ENCODE measurements at places on chromosomes 5 and 9. TPM values are rescaled to one million over a fixed set of nuclear protein-coding genes. Genes with fewer than 3 reads are reported as not detected.

DNA sequence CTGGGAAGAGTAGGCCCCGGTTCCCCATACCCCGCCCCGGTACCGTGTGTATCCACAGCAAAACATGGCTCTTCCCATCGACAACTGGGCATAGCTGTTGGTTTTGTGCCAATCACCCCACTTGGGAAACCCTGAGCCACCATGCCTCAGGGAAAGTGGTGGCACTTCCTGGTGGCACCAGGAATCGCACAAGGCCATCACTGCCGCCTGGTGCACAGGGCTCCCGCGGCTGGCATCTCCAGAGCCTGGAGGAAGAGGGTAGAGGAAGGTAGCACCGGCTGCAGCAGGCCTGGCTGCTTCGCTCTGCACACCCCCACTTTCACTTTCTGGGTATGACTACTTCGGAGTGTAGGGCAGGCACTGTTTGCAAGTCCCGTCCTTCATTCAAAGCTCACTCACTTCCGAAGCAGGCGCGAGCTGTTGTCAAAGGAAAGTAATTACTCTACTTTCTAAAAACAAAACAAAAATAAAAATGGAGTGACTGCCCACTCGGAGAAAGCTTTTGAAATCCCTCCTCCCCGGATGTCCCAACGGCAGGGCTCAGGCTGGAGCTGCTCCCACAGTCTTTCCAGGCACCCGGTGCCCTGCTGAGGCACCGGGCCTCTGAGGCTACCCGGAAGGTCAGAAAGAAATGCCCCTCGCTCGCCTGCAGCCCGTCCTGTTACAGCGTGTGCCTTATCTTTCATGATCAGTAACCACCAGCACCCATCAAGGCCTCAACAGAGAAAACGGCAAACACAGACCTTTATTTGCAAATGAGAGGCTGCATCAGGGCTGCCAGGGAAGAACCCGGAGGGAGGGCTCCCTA, 2.0 kb downstream of the BRD3 start:
- H3K27ac ChIP-seq = peak overlapping the region; percentile 32
- no peak overlapping the region for H3K4me3 ChIP-seq
- H3K27me3 ChIP-seq = no peaks in the 10 kb centered on the region
- peaks cover 61% of the 10 kb centered on the region for H3K4me1 ChIP-seq
- peak; percentile 30 for DNase-seq

DNA sequence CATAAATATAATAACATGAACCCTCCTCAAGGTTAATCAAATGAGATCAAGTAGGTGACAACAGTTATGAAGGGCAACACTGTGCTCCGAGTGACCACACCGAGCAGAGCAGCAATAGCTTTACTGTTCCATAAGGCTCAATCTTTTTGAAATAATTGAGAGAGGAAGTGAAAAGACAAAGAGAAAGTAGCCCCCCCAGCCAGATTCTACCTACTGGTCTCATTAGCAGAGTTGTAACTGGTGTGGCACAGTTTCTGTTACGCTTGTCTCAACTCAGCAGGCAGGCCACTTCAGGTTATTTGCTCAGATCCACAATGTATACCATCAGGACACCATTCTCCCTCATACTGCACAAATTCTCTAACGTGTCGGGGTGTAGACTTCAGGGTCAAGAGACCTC, 14.0 kb downstream of the PRUNE2 start:
- no peak overlapping the region for H3K27ac ChIP-seq
- no peaks in the 10 kb centered on the region for H3K36me3 ChIP-seq
- DNase-seq = no peak
- no peak overlapping the region for H3K4me3 ChIP-seq
- no peaks in the 10 kb centered on the region for H3K27me3 ChIP-seq

DNA sequence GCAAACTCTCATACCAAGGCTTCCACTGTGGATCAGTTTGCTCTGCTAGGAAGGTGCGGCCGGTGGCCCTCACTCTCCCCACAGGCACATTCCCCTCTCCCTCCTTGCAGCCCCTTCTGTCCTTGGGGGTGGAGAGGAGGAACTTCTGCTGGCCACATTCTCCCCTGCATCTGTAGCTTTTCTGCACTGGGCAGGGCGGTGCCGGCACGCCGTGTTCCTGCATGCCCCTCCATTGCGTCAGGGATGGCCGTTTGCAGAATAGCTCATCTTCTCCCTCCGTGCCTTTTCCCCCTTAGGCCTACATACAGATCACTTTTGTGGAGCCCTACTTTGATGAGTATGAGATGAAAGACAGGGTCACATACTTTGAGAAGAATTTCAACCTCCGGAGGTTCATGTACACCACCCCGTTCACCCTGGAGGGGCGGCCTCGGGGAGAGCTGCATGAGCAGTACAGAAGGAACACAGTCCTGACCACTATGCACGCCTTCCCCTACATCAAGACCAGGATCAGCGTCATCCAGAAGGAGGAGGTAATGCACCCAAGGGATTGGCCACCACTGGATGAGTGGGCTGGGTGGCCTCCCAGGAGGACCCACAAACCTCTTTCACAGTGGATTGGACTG, 231.5 kb downstream of the DOCK8 start:
- H3K4me1 ChIP-seq = no peaks in the 10 kb centered on the region
- H3K27me3 ChIP-seq = no peaks in the 10 kb centered on the region
- H3K4me3 ChIP-seq = no peak overlapping the region
- no peak overlapping the region for H3K27ac ChIP-seq
- H3K36me3 ChIP-seq = no peaks in the 10 kb centered on the region

- no peaks in the 10 kb centered on the region for H3K4me1 ChIP-seq
- no peaks in the 10 kb centered on the region for H3K27me3 ChIP-seq
- no peak for DNase-seq
- no peaks in the 10 kb centered on the region for H3K36me3 ChIP-seq
Measured at GRCh38 chr5:15233566-15233965, 266.4 kb upstream of the FBXL7 start.

DNA sequence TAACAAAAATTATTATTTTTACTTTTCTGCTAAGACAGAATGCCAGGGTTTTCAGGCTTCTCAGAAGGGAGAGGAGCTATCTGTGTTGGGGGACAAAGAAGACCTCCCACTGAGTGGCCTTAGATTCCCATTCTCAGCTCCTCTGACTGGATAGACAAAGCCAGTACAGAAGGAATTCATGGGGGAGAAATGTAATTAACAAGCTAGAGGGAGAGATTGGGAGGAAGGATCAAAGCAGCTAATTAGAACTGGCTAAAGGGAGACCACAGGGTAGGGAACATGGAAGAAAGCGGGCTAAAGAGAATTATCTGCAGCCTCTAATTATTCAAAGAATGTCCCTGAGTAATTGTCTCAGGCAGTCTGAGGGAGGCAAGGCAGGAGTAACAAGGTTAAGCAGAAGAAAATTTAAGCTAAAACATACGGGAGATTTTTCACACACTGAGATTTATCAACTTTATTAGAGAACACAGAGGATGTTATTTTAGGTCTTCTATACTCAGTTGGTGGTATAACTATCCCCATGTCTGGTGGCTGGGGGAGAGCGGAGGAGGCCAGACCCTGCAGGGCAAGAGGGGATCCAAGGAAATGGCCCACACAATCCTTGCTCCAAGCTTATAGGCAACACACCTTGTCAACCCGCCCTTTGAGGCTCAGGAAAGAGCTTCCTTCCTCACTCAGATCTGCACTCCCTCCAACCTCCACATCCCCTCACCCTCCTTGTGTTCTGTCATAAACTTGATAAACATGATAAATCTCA, 87.7 kb upstream of the LRRTM2 start:
- no peak overlapping the region for H3K27ac ChIP-seq
- H3K36me3 ChIP-seq = no peaks in the 10 kb centered on the region

Gene CSNK1A1
- total RNA-seq = 85.4 TPM

DNA sequence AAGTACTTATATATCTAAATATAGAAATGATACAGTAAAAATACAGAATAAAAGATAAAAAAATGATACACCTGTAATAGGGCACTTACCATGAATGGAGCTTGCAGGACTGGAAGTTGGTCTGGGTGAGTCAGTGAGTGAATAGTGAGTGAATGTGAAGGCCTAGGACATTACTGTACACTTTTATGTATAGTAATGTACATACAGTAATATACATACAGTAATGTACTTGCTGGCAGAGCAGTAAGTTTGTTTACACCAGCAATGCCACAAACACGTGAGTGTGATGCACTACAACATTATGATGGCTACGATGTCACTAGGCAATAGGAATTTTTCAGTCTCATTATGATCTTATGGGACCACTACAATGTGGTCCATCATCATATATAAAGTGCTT, 34.2 kb downstream of the SUSD1 start:
- no peak for DNase-seq
- H3K4me1 ChIP-seq = no peaks in the 10 kb centered on the region
- H3K27ac ChIP-seq = no peak overlapping the region
- no peaks in the 10 kb centered on the region for H3K36me3 ChIP-seq
- no peaks in the 10 kb centered on the region for H3K27me3 ChIP-seq

GRCh38 chr9:99561961-99562565, 259.6 kb upstream of the NR4A3 start:
- no peak overlapping the region for H3K27ac ChIP-seq
- DNase-seq = no peak
- no peaks in the 10 kb centered on the region for H3K36me3 ChIP-seq
- no peaks in the 10 kb centered on the region for H3K4me1 ChIP-seq

DNA sequence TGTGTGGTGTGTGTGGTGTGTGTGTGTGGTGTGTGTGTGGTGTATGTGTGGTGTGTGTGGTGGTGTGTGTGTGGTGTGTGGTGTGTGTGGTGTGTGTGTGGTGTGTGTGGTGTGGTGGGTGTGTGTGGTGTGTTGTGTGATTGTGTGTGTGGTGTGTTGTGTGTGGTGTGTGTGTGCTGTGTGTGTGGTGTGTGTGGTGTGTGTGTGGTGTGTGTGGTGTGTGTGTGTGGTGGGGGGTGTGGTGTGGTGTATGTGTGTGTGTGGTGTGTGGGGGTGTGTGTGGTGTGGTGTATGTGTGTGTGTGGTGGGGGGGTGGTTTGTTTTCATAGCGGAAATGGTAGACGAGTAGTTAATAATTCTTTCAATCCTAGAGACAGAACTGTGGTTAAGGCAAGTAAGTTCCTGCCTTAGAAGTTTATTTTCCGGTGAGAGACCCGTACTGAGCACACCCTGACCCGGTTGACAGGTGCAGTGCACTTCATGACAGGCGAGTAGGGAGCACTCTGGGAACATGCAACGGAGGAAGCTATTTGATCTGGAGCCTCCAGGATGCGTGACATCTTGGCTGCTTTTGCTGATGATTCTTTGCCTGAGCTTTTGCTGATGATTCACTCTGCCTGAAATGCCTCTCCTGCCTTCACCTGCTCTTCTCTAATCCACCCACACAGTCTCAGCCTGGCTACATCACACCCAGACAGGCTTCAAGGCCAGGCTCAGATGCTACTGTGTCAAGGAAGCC, 21.7 kb upstream of the FAT2 start:
- DNase-seq = no peak
- H3K27me3 ChIP-seq = no peaks in the 10 kb centered on the region
- no peaks in the 10 kb centered on the region for H3K4me1 ChIP-seq
- H3K36me3 ChIP-seq = no peaks in the 10 kb centered on the region

Gene GDF9
- 0.26 TPM for total RNA-seq

DNA sequence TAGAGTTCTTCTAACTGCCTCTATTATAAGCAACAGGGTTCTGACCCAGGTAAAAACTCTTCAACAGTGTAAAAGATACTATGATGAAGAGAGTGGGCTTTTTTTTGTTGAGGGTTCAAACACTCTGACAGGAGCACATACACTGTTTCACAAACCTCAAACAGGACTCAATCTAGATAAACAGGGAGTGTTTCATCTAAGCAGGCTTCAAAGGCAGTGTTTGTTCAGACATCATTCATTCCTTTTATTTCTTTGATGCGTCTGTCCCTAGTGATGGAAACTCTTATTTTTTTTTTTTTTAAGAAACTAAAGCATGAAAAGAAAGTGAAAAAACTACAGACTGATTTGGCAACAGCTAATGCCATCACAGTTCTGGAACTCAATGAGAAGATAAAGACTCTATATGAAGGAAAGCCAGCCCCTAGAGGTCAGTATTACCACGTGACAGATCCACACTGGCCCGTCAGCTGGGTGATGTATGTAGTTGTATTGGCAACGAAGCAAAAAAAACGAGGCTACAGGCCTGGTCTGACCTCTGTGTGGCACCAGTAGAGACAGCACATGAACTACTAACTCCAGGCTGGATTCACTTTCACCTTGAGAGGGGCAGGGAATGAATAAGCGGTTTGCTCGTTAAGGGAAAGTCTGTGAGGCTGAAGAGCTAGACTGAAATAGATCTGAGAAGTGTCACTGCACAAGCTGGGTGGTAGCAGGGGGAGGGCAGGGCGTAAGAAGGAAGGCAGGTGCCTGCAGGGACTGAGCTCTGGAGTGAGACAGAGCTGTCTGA, 172.2 kb downstream of the CCDC192 start:
- H3K4me3 ChIP-seq = no peak overlapping the region
- no peaks in the 10 kb centered on the region for H3K27me3 ChIP-seq
- no peaks in the 10 kb centered on the region for H3K36me3 ChIP-seq
- DNase-seq = peak; percentile 65

DNA sequence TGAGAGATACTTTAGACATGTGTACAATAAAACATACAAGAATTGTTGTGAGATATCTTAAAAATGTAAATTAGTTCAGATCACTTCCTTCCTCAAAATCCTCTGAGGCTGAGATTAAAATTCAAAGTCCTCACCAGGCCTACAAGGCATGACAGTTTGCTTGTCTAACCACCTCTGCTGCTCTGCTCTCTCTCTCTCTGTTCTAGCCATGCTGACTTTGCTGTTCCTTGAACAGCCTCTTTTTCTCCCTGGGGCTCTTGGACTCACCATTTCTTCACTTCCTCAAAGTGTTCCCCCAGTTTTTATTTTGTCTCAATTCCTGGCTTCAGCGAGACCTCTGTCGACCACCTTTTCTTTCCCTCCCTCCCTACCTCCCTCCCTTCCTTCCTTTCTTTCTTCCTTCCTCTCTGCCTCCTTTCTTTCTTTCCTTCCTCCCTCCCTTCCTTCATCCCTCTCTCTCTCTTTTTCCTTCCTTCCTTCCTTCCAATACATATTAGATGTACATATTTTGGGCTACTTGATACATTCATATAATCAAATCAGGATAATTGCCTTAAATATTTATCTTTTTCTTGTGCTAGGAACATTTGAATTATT, 27.0 kb downstream of the CATSPER3 start:
- H3K27ac ChIP-seq = no peak overlapping the region
- H3K4me1 ChIP-seq = no peaks in the 10 kb centered on the region
- H3K4me3 ChIP-seq = no peak overlapping the region
- DNase-seq = no peak

Gene PLCXD3
- total RNA-seq = 3.9 TPM

- H3K36me3 ChIP-seq = peaks cover 4% of the 10 kb centered on the region
- H3K27ac ChIP-seq = no peak overlapping the region
- peaks cover 12% of the 10 kb centered on the region for H3K4me1 ChIP-seq
- DNase-seq = no peak
- H3K27me3 ChIP-seq = no peaks in the 10 kb centered on the region
Measured at GRCh38 chr5:136155761-136156160, 23.1 kb downstream of the SMAD5 start.

DNA sequence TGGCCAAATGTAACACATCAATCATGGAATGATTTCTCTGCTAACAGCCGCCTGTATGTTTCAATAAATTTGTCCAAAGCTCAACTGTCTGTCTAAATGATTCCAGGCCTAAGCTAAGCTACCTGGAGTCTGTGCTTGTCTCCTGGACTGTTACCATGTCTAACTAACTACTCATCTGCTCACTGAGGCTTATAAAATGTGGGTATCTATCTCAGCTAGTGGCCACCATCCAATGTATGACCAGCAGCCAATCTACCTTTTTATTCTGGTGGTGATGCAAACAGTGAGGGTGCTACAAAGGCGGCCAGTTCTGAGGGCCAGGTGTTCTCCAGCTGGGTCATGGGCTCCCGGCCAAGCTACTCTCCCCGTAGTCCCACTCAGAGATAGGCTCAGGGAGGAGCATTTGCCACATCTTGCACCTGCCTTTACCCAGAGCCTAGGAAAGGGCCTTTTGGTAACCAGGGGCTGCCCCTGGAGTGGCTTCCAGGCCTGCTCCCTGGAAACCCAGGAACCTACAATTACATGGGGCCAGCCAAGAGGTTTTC, 59.1 kb downstream of the PFDN1 start:
- H3K36me3 ChIP-seq = no peaks in the 10 kb centered on the region
- H3K4me1 ChIP-seq = peaks cover 53% of the 10 kb centered on the region
- DNase-seq = peak; percentile 78
- H3K27me3 ChIP-seq = no peaks in the 10 kb centered on the region
- peak overlapping the region; percentile 7 for H3K27ac ChIP-seq
